ENCODE measurements at places on chromosomes 11 and 22. TPM values are rescaled to one million over a fixed set of nuclear protein-coding genes. Genes with fewer than 3 reads are reported as not detected.

The LRRC74B gene
- not detected for total RNA-seq

The OR8K3 gene
- not detected for total RNA-seq

The KCNK4 gene
- total RNA-seq, result not detected

The DEFB108B gene
- total RNA-seq, result not detected

The MRGPRX3 gene
- total RNA-seq, result not detected

The RASSF10 gene
- 1.0 TPM for total RNA-seq

The MRGPRE gene
- not detected for total RNA-seq

The RBFOX2 gene
- 278 TPM for total RNA-seq

The MUC2 gene
- not detected for total RNA-seq

The MGAT3 gene
- 4.2 TPM for total RNA-seq

The SCGB1C1 gene
- total RNA-seq, result not detected

The TRIM49D2 gene
- not detected for total RNA-seq

The ANO3 gene
- 1.2 TPM for total RNA-seq

The ABCC8 gene
- total RNA-seq, result 8.7 TPM

The SLN gene
- total RNA-seq, result 28.1 TPM

Data from urinary bladder (tissue), 4 donors.